ENCODE measurements at places on chromosomes 4 and X. TPM values are rescaled to one million over a fixed set of nuclear protein-coding genes. Genes with fewer than 3 reads are reported as not detected.

- peak; percentile 61 for DNase-seq
- H3K27ac ChIP-seq, result no peak overlapping the region
- no peaks in the 10 kb centered on the region for H3K36me3 ChIP-seq
- no peak overlapping the region for H3K4me3 ChIP-seq
These were observed 9.7 kb upstream of the GEMIN8 start for GRCh38 chrX:14039344-14039743.

GRCh38 chr4:2925496-2925895 is 37.7 kb downstream of the NOP14 start:
- no peak overlapping the region for H3K4me3 ChIP-seq
- no peak overlapping the region for H3K27ac ChIP-seq
- DNase-seq, result no peak
- peaks cover 6% of the 10 kb centered on the region for H3K4me1 ChIP-seq

- H3K27me3 ChIP-seq, result no peaks in the 10 kb centered on the region
- peaks cover 6% of the 10 kb centered on the region for H3K4me1 ChIP-seq
- H3K4me3 ChIP-seq, result no peak overlapping the region
- no peaks in the 10 kb centered on the region for H3K36me3 ChIP-seq
These were observed 107.3 kb upstream of the MYOZ2 start for GRCh38 chr4:119028296-119028695.

GRCh38 chr4:84708406-84709135 is 125.6 kb downstream of the CDS1 start:
- no peak for DNase-seq
- no peaks in the 10 kb centered on the region for H3K27me3 ChIP-seq

DNA sequence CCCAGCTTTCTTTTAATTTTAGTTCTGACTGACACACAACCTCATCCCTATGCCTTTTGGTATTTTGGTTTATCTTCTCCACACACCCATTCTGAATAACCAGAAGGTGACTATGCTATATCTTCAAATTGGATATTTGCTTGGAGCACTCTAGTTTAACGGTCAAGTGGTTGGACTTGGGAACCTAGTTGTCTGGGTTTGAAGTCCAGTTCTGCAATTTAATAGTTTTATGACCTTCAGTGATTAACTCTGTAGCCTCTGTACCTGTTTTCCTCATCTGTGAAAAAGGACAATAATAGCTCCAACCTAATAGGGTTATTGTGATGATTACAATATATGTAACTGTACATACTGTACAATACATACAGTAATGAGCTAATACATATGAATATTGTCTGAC is 20.0 kb downstream of the PPM1K start:
- no peak overlapping the region for H3K27ac ChIP-seq
- H3K4me3 ChIP-seq, result no peak overlapping the region
- no peaks in the 10 kb centered on the region for H3K4me1 ChIP-seq
- DNase-seq, result no peak

DNA sequence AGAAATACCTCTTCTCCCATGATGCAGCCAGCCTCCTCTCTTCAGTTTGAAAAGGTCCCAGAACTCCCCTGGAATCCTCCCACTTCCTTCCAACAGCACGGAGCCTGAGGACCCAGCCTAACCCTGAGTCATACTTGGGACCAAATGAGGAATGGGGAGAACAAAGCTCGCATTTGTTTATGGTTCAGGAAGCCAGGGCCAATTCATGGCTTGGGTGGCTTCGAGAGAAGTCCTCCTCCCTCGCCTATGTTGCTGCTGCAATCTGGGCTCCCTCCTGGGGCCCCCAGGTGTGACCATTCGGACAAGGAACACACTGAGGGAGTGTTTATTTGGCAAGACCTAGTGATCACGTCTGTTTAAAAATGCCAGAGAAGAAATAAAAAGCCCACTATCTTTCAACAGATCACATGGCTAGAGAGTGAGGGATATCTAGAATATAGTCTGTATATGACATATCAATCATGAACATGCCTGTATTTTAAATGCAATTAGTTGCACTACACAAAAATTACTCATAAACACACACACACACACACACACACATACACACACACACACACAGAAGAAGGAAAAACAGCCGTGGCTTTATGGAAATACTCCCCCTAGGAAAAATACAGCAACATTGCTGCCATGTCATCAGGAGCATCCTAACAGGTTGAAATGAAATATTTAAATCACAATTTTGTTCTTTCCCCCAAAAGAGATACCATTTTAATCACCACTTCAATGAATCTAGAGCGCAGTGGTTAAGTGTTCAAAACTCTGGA is 155.7 kb upstream of the MAP3K15 start:
- H3K4me3 ChIP-seq, result peak overlapping the region; percentile 5
- no peaks in the 10 kb centered on the region for H3K27me3 ChIP-seq
- H3K27ac ChIP-seq, result peak overlapping the region; percentile 66
- H3K36me3 ChIP-seq, result no peaks in the 10 kb centered on the region
- peaks cover 35% of the 10 kb centered on the region for H3K4me1 ChIP-seq

DNA sequence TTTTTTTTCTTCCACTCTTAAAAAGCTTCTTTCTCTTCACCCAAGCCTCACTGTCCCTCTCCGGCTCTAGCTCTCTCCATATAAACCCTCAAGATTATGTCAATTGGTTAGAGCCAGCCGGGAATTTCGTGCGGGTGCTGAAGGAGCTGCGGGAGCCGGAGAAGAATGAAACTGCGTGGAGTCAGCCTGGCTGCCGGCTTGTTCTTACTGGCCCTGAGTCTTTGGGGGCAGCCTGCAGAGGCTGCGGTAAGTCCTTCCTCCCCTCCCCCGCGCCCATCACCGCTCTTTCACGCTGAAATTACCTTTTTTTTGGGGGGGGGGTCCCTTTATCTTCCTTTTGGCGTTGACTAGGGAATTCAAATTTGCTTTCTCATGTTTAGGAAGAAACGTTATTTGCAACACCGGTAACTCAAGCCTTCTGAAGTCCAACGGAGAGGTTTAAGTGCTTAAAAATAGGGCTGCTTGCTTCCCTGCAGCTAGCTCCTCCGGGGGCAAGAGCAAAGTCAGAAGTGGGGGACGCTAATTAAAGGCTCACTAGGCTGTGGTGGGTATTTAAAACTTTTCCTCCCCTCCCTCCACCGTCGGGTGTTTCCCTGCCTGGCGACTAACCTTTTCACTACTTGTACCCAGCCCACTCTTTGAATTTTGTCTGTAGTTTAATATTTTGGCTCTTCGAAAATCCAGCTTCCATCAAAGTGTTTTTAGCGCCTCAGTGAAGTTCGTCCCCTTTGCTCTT is 491 bp downstream of the COL4A5 start:
- no peaks in the 10 kb centered on the region for H3K4me1 ChIP-seq
- DNase-seq, result no peak
- peaks cover 12% of the 10 kb centered on the region for H3K27me3 ChIP-seq
- peak overlapping the region; percentile 31 for H3K27ac ChIP-seq
- H3K4me3 ChIP-seq, result no peak overlapping the region

DNA sequence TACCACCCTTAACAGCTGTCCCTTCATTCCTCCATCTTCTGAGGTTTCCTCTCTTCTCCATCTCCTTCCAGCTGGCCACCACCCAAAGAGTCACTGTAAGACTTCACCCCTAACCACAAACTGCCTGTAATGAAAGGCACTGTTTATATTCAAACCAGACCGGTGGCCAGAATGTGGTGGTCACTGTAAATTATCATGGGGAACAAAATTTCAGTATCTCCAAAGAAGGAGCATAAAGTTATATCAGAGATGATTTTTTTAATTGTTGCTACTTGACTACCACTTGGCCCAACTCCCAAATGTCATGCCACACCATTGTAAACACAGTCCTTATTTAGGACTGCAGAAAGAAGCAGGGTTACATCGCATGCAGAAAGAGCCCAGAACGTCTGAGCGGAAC is 44.8 kb downstream of the SMARCA1 start:
- no peak overlapping the region for H3K27ac ChIP-seq
- H3K4me1 ChIP-seq, result no peaks in the 10 kb centered on the region
- H3K4me3 ChIP-seq, result no peak overlapping the region
- no peak for DNase-seq
- no peaks in the 10 kb centered on the region for H3K36me3 ChIP-seq
- H3K27me3 ChIP-seq, result no peaks in the 10 kb centered on the region

GRCh38 chr4:124753941-124754581 is 41.5 kb upstream of the ANKRD50 start:
- no peak for DNase-seq
- no peak overlapping the region for H3K27ac ChIP-seq
- no peaks in the 10 kb centered on the region for H3K4me1 ChIP-seq
- no peak overlapping the region for H3K4me3 ChIP-seq
- H3K27me3 ChIP-seq, result no peaks in the 10 kb centered on the region

Gene FAM184B
- 0.75 TPM for total RNA-seq

DNA sequence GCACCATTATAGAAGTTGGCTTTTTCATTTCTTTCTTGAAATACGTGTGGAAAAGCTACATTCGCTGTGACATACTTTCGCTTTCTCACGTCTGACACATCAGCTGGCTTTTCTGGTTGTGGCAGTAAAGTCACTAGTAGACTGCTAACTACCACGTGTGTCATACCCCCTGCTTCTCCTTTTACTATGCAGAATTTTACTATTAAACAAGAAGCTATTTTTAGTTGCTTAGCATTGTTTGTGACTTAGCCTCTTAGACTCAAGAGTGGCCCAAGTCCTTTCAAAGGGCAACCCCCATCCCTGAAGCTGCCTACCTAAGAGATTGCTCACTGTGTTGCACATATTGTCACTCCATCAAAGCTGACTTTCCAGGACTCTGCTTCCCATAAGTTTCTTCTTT is 2.1 kb upstream of the IL2 start:
- no peak overlapping the region for H3K4me3 ChIP-seq
- no peaks in the 10 kb centered on the region for H3K27me3 ChIP-seq

Gene SCML2
- total RNA-seq, result 15.9 TPM

All from transverse colon (tissue), 4 donors.